Head of caudate nucleus (tissue), 42 donors: ENCODE measurements at places on chromosomes 1 and 21.
A peak's percentile ranks its signal among the peaks of the same experiment; 100 is the strongest.

DNA sequence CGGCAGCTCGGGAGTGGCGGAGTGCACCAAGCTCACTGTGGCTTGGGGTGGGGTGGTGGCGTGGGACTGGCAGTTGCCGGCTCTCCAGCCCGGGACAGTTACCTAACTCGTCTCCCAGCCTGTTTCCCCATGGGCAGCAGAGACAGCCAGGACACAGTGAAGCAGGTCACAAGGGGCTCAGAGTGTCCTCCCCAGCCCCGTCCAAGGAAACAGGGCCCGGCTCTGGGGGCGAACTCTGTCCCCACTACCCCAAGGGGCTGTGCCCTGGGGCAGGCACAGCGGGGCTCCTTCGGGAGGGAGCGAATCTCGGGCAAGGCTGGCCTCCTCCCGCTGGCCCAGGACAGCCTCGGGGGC is 759 bp downstream of the GPR157 start:
- DNase-seq = no peak

DNA sequence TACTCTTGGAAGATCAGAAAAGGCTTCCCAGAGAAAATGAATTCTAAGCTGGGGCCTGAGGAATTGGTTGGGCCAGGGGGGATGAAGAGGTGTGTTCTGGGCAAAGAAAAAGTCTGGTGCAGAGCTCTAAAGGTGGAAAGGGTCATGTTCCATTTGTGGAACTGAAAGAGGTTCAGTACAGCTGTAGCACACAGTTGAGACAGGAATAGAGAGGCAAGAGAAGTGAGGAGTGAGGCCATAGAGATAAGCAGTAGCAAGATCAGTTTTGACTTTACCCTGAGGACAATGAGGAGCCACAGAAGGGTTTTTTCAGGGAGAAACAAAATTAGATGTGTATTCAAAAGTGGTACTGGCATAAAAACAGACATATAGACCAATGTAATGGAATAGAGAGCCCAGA is 30.3 kb upstream of the MUTYH start:
- DNase-seq = no peak

DNA sequence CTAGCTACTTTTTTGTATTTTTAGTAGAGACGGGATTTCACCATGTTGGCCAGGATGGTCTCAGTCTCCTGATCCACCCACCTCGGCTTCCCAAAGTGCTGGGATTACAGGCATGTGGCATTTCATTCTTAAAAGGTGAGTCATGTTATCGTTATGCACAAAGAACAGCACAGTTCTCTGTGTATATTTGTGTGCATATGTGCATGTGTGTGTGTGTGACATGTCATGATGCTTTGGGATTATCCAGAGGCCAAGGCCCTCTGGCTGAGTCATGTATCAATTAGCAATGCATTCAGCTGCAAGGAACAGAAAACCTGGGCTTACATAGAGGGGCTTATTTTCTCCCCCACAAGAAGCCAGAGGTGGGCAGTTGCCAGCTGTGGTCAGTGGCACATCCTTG is 301.7 kb upstream of the KAZN start:
- DNase-seq = no peak

DNA sequence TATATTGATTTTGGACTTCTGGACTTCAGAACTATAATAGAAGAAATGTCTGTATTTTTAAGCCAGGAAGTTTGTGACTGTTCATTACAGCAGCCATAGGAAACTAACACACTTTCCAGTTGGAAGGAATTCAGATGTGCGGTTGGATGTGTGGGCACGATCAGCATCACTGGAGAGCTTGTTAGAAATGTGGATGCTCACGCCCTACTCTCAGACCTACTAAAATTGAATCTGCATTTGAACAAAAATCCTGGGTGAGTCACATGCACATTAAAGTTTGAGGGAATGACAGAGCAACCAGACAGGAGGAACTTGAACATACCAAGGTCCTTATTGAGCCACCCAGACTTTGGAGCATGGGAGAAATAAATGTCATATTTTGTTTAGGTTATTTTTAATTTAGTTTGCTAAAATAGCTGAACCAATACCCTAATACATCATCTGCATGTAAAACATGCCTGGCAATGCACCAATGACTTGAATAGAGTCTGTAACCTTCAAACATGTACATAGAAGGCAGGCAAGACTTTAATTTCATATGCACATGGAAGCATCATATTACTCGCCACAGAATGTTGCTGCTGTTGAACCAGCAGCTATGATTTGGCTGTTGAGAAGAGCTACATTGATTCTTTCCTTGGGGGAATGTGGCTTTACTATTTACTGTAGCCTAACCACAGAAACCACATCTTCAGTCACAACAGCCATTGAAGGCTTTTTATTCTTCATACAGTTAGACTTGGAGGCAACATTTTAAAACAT is 346.2 kb downstream of the BARHL2 start:
- DNase-seq = no peak

DNA sequence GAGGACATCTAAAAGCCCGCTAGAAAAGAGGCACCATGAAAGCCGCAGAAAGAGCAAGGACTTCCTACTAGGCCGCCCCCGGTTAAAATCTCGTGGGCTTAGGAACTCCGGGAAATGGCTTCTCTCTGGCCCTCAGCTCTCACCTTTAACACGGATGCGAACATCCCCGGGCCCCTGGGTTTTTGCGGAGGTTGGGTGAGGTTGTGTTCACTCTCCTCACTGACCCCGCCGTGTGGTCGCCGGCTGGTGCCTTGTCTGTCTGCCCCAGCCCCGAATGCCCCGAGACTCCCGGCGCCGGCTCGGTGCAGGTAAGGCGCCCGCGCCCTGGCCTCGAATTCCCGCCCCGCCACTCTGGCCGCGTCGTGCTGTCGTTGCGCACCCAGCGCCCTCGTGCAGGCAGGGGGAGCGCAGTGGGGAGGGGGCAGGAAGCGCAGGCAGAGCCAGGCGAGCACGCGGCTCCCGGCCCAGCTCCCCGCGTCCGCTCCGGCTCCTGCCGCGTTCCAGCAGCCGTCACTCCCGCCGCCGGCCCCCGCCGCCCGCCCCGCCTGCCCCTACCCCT is at the start of gene SHISAL2A:
TSS of gene SHISAL2A (plus strand) at position 437 of the 559 bp plus-strand sequence. CDS start 326 bp downstream, outside the sequence.
- no peak for DNase-seq

GRCh38 chr1:82820816-82821215 is 1020.1 kb downstream of the ADGRL2 start:
- no peak for DNase-seq

GRCh38 chr1:147811751-147812150 is 51.3 kb upstream of the GJA5 start:
- DNase-seq = no peak

- DNase-seq = no peak
These were observed 3.4 kb upstream of the PLCH2 start for GRCh38 chr1:2472561-2473177.

DNA sequence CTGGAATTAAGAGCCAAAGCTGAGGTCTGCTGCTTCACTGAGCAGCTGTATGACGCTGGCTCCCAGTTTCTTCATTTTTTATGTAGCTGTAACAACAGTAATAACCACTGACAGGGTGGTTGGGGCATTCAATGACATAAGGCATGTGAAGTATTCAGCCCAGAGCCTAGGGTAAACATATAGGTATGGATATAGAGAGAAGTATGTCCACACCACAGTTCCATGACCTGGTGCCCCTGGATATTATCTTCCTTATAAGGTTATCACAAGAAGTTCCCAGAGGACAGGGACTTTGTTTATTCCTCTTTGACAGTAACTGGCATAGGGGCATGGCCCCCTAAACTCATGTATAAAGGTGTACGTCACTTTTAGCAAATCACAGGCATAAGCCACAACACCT is 14.7 kb downstream of the RAB42 start:
- no peak for DNase-seq

GRCh38 chr1:100895540-100896480 is at the start of gene SLC30A7:
Gene SLC30A7, plus strand, starts transcription at chr1:100896090. Its CDS starts 173 bp downstream, at chr1:100896263.
- peak; percentile 97 for DNase-seq

GRCh38 chr1:70442490-70442889 is 31.4 kb downstream of the CTH start:
- no peak for DNase-seq

GRCh38 chr1:151574575-151575529 is 34.7 kb downstream of the TUFT1 start:
- no peak for DNase-seq

- no peak for DNase-seq
These were observed 65.7 kb upstream of the SYT6 start for GRCh38 chr1:114219172-114219868.

- no peak for DNase-seq
These were observed 27.2 kb downstream of the OVAAL start for GRCh38 chr1:180585994-180586359.

GRCh38 chr1:173224949-173225348 is 17.8 kb upstream of the TNFSF4 start:
- DNase-seq = no peak

- DNase-seq = no peak
These were observed 20.8 kb upstream of the LAPTM5 start for GRCh38 chr1:30778154-30778978.

DNA sequence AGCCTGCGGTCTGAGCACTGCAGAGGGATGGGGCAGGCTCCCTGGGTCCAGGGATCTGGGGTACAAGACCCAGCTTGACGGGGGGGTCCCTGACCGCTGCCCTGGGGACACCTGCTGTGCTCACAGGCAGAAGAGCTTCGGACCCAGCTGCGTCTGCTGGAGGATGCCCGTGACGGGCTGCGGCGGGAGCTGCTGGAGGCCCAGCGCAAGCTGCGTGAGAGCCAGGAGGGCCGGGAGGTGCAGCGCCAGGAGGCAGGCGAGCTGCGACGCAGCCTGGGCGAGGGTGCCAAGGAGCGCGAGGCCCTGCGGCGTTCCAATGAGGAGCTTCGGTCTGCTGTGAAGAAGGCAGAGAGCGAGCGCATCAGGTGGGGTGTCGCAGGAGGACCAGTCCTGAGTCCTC is 25.2 kb downstream of the MFAP2 start:
- no peak for DNase-seq

DNA sequence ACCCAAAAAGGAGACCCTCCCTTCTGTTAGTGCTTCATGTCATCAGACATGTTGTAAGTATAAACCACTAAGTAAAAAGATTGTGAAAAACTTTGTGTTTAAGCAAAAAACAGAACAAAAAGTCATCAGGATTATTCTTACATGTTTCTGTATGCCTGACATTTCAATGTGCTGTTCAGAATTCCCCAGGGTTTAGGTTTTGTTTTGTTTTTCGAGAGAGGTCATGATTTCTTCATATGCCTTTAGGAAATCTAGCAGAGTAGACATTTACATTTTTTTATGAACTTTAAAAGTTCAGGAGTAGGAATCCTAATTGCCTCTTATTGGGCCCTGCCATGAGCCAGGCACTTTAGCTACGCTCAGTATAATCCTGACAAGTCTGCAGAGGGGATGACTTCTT is 85.3 kb downstream of the VPS13D start:
- DNase-seq = no peak

DNA sequence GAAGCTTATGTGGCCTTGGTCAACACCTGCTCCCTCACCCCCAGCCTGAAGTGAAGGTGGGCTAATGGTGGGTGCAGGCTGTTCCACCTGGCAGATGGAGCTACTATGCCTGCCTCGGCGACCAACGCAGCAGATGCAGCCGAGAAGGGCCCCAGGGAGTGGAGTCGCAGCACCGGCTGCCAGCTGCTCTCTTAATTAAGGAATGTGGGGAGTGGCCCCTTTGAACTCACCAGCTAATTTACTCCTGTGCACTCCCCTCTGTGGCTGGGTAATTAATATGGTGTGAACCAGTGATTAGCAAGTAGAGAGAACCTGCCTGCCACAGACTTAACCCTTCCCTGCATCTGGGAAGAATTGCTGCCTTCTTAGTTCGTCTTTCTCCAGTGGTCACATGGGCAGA is 3.3 kb upstream of the SLAMF8 start:
- DNase-seq = no peak
